GM12892 (cell line): ENCODE measurements at places on chromosomes 6 and 20.
A peak's percentile ranks its signal among the peaks of the same experiment; 100 is the strongest.

DNA sequence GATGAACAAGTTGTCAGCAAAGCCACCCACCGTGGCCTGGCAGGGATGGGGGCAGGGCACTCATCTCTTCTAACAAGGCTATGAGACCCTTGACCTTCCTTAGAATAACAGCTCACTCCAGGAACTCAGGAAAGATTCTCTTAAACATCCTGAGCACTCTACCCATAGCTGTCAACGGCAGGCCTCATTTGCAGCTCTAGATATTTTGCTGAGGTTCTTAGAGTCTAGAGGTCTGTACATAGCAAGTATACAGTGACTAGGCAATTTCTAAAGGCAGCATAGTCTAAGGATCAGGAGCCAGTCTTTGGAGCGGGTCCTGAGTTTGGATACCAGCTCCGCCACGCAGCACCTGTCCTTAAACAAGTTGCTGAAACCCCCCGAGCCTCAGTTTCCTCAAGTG, 11.7 kb downstream of the TRERF1 start:
- no peak for DNase-seq

- DNase-seq, result no peak
Observed at GRCh38 chr6:11033825-11034224, 10.3 kb downstream of the ELOVL2 start.

DNA sequence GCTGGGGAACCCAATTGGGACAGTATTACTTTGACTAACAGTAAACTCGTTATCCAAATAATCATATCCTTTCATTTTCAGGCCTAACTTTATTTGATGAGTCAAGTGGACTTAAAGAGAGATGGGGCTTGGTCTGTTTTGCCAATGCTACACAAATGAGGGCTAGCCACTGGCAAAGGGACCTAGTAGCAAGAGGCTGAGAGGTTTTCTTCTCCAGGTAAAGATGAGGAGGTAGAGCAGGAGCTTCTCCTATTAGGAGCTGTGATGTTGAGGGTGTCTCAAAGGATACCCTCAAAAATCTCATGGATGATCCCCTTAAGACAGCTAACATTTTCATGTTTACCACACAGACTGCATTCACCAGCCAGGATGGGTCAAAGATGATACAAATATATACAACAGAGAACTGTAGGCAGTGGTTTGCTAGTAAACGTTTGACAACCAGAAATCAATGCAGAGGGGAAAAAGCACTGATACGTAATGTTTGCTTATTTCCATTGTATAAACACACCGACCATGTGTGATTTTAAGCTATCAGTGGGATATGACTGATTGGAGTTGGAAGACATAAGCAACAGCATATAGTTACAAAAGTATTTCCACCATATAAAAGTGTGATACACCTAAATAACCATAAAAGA, 153.3 kb downstream of the IBTK start:
- no peak for DNase-seq

GRCh38 chr6:161195386-161195785, 78.5 kb downstream of the AGPAT4 start:
- no peak for DNase-seq

DNA sequence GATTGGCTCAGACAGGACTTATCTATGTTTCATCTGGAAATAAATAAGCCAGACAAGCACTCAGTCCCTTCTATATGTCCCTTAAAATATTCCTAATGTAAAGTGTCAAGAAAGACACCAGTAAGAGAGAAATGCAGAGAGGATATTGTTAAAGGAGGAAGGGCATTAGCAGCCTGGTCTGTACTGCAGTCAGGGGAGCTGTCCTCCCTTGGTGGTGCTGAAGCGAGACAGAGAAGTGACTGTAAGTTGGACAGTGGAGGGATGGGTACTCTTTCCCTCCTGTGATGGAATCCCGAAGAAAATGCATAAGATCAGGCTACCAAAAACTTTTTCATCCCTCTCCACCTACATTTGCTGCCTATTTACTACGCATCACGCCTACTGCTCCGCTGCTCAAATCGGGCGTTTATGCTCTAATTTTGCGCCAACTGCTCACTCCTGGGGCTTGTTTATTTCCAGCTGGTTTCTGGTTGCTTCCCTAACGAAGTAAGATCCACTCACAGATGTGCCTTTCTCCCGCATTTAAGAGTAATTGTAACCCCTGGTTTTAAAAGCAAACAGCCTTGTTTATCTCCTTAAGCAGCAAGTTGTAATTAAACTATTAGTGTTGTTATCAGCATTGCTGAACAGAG, 35.2 kb downstream of the PHACTR1 start:
- peak; percentile 25 for DNase-seq

GRCh38 chr6:14738933-14739332, 506.9 kb upstream of the JARID2 start:
- no peak for DNase-seq

DNA sequence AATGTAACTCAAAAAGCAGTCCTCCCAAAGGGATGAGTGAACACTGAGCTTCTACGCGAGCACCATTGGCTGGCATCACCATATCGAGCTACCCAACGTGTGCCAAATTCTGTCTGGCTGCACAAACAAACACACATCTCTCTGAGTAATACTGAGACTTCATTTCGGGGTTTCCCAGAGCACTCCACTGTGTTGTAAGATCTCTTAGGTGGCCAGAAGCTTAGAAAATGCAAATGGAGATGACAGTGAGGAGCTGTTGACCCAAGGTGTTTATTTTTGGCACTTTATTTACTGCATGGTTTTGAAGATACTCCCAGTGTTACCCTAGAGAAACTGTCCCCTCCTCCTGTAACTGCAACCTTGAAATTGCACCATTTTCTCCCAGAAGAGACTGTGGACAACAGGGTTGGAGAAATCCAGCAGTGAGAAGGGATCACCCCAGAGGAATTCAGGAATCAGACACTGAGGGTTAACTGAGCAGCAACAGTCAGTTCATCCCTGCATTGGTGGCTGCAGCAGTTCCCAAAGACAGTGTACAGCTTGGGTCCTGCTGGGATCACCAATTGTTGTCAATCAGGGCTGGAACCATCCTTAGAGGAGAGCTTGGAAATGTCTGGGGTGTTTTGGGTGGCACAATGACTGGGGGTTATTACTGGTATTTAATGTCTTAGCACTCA, 1.0 kb upstream of the RIPOR2 start:
- no peak for DNase-seq

GRCh38 chr6:30781743-30782424, 37.5 kb upstream of the IER3 start:
- no peak for DNase-seq

DNA sequence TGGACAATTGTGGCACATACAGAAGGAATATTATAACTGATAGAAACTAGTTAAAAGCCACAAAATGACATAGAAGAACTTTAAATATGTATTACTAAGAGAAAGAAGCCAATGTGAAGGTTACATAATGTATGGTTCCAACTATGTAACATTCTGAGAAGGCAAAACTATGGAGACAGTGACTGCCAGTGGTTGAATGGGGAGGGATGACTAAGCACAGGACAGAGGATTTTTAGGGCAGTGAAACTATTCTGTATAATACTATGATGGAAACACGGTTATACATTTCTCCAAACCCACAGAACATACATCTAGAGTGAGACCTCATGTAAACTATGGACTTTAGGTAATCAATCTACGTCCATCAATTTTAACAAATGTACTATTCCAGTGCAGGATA, 22.4 kb downstream of the SYNCRIP start:
- no peak for DNase-seq

DNA sequence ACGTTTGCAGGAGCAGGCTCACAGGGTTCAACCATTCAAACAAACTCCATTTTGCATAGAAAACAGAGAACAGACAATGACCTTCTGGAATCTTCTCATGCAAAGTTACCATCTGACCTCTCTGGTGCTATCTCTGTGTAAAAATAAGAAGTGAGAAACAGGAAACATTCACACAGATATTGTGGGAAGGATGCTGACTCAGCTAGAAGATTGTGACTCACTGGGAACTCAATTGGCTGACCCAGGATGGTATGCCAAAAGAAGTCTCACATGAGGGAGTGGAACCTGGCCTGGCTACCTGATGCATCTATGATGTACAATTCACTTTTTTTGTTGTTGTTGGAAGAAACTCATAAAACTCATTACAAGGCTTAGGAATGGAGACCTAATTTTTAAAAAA, 61.1 kb upstream of the TBX18 start:
- DNase-seq, result no peak

- no peak for DNase-seq
Observed at GRCh38 chr6:135231469-135231844, 50.3 kb downstream of the MYB start.

DNA sequence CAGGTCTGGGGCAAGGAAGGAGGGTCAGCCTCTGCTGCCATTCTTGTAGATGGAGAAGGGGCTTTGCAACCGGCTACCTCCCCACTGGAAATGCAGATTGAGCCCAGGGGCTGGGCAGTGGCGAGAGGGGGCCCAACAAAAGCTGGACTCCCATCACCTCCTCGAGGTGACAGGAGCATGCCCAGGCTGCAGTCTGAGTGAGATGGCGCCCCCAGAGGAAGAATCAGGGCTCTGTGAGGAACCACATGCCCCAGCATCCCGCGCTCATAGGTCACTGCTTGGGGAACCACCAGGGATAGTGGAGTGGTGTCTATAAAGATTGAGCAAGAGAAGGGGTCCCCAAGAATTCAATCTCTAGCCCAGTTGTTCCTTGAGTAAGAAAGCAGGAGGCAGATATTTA, 31.6 kb upstream of the NEDD9 start:
- no peak for DNase-seq

DNA sequence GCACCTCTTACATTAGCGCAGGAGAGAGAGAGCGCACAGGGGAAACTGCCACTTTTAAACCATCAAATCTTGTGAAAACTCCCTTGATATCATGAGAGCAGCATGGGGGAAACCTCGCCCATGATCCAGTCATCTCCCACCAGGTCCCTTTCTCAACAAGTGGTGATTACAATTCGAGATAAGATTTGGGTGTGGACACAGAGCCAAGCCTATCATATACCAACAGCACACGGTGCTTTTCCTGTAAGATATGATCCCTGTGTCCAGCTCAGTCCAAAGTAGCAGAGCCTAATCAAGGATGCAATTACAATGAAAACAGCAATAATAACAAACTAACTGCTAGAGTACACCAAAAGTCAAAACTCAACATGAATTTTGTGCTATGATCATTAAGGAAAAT, 148.7 kb upstream of the TCF21 start:
- DNase-seq, result no peak

DNA sequence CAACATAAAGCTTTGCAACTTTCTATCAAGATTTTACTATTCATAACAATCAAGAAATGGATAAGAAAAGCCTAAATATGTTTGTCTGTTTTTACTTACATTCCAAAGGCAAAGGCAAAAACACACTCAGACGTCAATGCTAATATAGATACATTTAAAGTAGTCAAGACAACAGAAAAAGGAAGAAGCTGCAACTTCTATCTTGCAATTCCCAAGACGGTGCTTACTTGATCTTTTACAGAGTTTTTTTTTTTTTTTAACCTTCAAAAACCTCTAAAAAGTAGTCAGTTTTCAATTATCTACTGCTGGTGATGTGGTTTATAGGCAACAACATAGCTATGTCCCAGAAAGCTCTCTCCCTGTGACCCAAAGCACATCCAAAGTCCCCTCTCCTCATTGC, 58.1 kb downstream of the EPB41L2 start:
- no peak for DNase-seq

DNA sequence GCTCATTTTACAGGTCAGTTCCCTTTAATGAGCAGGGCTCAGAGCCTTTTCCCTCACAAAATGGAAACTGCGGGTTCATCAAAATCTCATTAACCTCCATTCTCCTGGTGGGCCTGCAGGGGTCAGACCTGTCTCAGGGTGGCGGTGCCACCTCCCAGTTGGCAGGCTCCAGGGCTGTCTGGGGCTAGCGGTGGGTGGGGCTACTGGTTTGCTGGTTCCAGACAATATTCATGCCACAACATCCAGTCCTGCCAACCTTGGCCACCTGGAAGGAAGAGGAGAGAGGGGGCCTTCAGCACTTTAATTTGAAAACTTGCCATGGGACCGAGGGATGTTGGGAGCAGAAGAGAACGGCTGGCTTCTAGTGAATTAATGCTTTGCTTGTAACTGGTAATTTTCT, 41.9 kb upstream of the CTNNBL1 start:
- no peak for DNase-seq

DNA sequence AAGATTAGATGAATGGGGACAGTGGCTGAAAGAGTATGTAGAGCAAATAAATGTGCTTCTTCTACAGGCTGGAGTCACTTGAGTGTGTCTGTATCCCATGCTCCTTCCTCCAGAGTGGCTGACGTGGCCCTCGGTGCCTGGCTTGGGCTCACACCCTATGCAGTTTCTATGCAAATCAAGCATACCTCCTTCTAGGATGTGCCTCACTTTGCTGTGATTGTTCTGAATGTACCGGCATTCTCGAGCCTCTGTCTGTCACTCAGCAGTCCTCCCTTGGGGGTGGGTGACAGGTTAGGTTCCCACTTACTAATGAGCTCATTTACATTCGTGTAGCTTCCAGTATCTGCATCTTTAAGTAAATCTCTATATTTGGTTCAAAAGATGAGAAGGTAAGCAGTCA, 55.1 kb upstream of the HDDC2 start:
- DNase-seq, result no peak

- no peak for DNase-seq
Observed at GRCh38 chr20:32224463-32224862, 16.8 kb downstream of the POFUT1 start.

- DNase-seq, result no peak
Observed at GRCh38 chr6:122861594-122861993, 72.5 kb downstream of the SMPDL3A start.

GRCh38 chr6:133368664-133369063, 127.5 kb downstream of the EYA4 start:
- DNase-seq, result no peak

GRCh38 chr6:37015532-37015931, 10.1 kb downstream of the FGD2 start:
- no peak for DNase-seq

DNA sequence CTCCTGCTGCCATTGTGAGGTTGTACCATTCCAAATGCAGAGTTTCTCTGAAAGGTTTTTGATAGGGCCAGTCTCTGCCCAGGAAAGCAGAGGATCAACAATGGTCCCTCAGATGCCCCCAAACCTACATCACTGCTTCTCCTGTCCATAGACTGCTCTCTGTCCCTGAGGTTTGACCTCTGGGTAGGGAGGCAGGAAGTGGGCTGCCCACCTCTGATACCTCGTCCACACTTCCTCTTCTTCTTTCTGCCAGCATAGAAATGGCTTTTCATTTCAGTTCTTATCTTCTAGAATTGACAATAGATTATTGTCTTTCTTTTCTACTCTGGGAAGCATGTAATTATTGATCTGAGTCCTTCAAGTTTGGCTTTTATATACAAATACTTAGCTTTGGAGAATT, 170.6 kb downstream of the TRMT11 start:
- DNase-seq, result no peak

DNA sequence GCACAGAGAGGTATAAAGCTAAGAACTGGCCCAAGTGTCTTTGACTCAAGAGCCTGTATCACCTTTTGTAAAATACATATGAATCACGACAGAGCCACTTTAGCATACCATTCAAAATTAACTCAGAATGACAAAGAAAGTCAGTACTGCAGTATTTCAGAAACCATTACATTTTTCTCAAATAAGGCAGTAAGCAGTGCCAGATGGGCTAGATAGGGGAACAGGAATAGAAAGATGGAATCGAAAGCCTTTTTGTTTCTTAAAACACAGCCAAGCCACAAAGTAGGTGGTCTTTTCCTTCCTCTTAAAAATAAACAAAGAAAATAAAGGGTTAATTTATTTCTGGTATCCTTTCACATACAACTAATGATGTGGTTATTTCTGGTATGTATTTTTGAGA, 10.3 kb downstream of the CLDN20 start:
- no peak for DNase-seq
